Muscle of back (tissue), 13 donors: ENCODE measurements at places on chromosomes 2 and 18.

DNA sequence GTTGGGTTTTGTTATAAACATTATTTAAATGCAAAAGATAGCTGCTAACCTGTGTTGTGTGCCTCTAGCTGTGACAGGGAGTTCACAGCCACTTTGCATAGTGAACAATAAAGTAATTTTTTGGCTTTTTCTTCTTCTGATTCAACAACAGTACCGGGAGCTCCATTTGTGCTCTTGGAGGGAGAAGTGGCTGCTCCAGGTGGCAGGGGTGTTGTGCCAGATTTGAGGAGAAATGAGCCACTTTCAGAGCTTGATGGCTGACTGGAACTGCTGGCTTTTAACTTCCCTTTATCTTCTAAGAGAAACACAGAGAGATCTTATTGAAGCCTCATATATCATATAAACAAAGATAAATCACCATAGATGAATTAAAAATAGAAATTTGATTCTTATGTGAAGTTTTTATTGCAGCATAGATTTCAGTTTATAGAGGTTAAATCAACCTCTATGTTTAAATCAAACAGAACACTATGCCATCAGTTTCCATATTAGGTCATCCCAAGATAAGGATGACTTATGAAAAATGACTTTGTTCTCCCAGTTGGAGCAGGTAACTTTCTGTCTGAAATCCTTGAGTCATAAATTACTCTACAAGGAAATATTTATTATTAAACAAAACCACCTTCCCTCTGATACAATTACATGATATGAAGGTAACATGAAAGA is 182.0 kb upstream of the SESTD1 start:
- no peak for DNase-seq

DNA sequence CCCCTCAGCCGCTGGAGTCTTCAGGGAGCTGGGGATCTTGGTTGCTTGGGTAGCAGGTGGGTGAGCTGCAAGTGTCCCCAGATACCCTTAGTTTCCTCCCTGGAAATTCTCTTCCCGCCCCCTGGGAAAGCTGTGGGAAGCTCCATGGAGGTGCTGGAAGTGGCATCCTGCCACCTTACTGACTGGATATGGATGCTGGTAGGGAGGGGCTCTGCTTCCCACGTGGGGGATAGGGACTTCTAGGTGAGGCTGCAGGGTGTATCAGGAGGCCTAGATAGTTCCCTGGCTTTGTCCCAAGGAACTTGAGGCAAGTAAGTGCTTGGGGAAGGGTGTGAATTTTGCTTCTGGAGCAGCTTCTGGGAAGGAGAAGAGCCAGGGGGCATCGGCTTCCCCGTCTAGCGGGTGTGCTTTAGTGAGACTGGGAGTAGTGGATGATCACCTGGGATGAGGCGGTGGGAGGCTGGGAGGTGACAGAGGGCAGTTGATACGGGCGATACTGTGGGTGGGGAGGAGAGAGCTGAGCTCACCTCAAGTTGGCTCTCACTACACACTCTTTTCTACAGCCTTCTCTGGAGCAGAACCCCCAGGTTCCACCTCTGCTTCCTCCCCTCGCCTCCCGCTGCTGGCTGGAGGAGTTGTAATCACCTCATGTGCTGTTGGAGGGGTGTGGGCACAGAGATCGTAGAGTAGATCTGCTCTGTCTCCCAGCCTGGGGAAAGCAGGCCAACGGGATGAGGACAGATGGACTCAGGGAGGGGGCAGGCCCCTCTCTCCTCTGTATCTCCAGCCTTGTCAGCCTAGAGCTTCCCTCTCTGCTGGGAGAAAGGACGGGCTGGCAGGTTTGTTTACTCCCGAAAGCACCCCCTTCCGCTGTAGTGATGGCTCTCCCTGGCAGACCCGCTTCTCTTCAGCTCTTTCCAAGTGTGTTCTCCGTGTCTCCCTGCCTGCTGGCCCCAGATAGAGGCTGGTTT is 19.8 kb downstream of the TET3 start:
- DNase-seq, result no peak

- no peak for DNase-seq
These were observed 300.5 kb downstream of the SUCLG1 start for GRCh38 chr2:84158605-84159004.

DNA sequence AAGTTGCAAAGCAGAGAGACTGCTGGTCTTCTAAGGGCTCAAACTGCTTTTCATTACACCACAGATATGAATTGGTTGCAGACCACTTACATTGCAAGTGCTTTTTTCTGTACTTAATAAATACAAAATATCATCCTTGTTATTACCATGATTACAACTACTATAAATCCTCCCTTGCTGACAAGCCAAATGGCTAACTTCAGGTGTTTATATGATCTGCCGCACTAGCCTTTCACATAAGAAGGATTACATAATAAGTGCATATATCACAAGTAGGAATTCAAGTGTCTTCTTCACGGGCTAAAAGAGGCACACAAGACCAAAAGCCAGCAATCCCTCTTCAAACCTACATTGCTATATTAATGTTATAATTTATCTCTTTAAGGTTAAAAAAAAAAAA is 373.0 kb downstream of the ZEB2 start:
- no peak for DNase-seq

DNA sequence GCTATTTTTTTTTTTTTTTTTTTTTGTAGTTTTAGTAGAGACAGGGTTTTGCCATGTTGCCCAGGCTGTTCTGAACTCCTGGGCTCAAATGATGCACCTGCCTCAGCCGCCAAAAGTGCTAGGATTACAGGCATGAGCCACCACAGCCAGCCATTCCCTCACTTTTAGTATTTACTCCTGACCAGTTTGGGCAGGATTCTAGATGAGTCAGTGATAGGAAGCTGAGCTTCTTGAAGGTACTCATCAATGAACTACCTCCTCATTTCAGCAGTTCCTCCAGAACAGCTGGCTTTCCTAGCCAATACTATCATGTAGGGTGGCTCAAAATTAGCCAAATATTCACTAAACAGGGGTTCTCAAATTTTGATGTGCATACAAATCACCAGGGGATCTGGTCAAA is 57.2 kb downstream of the CYBRD1 start:
- DNase-seq, result no peak

DNA sequence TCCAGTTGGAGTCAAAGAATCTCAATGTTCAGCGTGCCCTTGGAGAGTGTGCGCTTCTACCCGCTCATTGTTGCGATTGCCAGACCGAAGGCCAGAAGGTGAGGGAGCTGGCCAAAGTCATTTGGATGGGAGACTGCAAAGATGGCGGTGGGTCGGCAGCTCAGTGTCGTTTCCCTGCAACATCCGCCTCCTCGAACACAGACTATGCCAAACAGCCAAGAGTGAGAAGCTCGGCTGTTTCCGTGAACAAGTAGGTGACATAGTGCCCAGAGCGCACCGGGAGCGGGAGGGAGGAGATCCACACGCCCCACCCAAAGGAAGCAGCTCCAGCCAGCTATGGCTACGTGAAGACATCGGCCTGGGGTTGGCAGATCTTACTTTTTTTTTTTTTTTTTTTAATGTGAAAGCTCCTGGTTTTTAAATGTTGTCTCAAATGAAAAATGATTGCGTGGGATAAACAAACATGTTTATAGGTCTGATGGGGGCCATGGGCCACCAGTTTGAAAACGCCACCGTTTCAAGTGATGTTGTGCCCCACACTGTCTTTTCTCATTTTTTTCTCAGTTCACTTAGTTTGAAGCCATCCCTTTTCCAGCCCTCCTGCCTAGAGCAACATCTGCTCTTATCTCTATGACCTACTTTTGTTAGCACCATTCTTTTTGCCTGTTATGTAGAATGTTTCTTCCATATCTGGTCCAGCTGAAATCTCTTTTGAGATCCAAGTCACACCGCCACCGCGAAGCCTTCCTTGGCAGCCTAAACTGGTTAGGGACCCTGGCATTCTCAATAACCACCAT is 682.4 kb downstream of the RNF144A start:
- DNase-seq, result no peak
